ENCODE measurements at places on chromosomes 1 and 21. TPM values are rescaled to one million over a fixed set of nuclear protein-coding genes. Genes with fewer than 3 reads are reported as not detected.

- no peak for DNase-seq
Observed at GRCh38 chr1:153985341-153985912, 712 bp downstream of the RAB13 start.

GRCh38 chr1:172352435-172352834 lies 68.0 kb upstream of the C1orf105 start:
- DNase-seq: peak; percentile 60

- no peak for DNase-seq
Observed at GRCh38 chr21:28581976-28582375, 410.7 kb downstream of the LTN1 start.

- DNase-seq: no peak
Observed at GRCh38 chr1:102186536-102186935, 189.8 kb upstream of the OLFM3 start.

DNA sequence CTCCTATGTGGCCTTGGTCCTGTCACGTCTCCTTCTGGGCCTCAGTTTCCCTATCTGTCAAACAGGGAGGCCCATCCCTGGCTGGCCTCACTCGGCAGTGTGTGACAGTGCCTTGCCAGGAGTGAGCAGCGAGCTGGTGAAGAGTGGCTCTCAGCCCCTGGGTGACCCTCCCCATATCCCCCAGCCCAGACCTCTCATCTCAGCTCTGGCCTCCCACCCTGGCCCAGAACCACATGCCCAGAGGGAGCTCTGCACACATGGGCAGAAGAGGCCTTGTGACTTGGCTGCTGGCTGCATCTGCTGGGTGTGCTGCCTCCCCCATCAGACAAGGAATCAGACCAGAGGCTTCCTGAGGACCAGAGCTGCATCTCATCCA lies 19.5 kb upstream of the PADI1 start:
- no peak for DNase-seq

DNA sequence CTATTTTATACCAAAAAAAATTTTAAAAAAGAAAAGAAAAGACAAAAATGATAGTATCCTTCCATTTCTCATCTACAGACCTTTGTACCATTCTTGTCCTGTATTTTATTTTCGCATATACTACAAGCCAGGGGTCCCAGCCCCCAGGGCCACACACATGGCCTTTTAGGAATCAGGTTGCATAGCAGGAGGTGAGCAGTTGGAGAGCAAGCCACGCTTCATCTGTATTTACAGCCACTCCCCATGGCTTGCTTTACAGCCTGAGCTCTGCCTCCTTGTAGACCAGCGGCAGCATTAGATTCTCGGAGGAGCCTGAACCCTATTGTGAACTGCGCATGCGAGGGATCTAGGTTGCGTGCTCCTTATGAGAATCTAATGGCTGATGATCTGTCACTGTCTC lies 39.8 kb downstream of the RASSF5 start:
- no peak for DNase-seq

- DNase-seq: no peak
Observed at GRCh38 chr1:228315945-228316588, 90.6 kb downstream of the TRIM11 start.

DNA sequence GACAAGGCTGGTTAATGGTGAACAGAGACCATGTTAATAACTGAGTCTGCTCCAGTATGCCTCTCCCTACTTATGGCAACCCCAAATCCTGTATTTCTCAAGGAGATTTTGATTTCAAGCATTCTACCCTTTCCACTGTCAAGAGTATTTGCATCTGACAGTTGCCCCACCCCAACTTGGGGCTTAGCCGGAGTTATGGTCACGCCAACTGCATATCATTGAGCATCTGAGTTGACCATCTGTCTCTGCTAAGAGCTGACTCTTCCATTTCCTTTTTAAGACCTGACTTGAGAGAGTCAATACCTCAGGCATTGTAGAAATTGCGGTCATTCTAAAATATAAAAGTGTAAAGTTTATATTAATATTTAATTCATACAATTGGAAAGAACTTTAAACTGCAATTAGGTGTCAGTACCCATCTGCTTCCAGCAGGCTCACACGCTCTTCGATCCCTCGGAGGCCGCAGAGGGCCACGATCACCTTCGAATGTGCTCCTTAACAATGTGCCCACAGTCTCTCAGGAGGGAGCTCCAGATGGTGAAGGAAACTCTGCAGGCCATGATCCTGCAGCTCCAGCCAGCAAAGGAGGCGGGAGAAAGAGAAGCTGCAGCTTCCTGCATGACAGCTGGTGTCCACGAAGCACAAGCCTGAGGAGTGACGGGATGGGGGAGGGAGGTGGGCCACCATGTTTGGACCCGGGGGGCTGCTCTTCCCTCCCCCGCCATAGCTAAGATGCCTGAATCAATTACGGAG lies 409.8 kb downstream of the DISC1 start:
- DNase-seq: no peak

DNA sequence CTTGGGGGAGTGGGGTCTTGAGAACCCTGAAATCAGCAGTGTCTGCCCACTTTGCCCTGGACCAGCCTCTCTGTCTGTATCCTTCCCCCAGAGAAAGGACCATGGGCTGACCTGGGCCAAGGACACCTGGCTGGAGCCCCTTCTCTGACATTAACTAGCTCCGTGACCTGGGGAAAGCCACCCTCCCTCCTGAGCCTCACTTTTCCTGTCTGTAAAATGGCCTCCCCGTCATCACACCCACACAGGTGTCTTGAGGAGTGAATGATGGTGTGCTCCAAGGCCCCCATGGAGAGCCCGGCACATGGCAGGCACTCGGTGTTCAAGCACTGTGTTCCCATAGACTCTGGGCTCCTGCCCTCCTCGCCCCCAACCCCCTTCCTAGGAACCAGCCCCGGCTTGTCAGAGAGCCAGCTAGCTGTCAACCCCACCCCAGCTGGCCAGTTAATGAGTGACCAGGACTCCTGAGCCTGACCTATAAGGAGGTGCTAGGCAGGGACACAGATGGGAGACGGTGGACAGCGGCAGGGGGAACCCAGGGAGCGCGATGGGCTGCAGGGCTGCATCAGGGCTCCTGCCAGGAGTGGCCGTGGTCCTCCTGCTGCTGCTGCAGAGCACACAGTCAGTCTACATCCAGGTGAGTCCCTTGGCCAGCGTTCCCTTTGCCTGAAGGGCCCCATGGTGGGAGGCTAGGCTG lies at the start of gene GUCA2B:
Gene GUCA2B, plus strand, starts transcription at position 504 of the 694 bp plus-strand sequence. Its CDS starts 41 bp downstream, at position 545.
- no peak for DNase-seq

DNA sequence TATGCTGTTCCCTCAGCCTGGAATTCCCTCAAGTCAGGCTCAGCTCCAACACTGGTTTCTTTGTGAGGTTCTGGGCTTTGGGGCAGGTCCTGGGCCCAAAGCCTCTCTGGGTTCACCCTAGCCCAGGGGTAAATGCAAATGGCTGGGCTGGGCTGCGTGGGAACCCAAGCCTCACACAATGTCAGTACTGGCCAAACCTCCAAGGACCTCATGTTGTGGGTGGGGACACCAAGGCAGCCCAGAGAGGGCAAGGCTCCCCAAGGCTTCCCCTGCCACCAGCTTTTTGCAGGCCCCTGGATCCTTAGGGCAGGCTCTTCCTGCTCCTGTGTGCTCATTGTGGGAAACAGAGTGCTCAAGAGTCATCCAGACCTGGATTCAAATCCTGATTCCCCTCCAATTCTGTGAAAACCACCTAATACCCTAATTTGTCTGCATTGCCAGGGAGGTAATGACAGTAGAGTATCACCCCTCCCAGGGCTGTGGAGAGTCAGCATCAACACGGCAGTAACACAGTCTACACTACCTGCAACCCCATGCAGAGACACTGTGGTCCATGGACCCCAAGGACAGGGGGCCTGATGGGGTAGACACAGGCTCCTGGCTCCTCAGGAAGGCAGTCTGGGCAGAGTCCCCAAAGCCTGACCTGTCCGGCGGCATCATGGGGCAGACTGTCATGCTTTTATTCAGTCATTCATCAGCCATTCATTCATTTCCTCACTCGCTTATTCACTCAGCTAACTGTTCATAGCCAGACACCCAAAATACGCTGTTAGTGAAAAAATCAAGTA lies 85.7 kb downstream of the DMRTB1 start:
- DNase-seq: no peak

DNA sequence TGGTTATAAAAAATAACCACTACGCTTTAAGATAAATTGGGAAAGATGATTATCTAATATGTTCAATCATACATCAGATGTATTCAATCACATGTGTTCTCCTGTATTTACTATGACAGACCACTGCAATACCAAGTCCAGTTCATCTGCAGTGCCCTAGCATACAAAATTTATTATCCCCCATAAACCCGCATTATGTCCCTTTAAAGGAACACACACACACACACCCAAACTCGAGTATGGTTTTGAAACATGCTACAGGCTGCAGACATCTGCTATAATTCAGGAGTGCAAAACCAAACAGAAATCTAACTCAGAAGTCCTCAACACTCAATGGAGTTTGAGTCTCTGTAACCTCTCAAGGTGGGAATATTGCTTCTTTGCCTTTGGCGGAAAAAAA lies 14.9 kb downstream of the ODF2L start:
- DNase-seq: no peak

- no peak for DNase-seq
Observed at GRCh38 chr1:183989078-183989577, 48.4 kb downstream of the COLGALT2 start.

- peak; percentile 12 for DNase-seq
Observed at GRCh38 chr1:168230709-168231108, 4.9 kb downstream of the SFT2D2 start.

- DNase-seq: no peak
Observed at GRCh38 chr1:56590520-56591011, 11.2 kb upstream of the PLPP3 start.

Gene CRP
- not detected for total RNA-seq

Gene RAB3GAP2
- 8.7 TPM for total RNA-seq

Measured in HT-29 (cell line).